ENCODE measurements at places on chromosomes 6 and 20.

DNA sequence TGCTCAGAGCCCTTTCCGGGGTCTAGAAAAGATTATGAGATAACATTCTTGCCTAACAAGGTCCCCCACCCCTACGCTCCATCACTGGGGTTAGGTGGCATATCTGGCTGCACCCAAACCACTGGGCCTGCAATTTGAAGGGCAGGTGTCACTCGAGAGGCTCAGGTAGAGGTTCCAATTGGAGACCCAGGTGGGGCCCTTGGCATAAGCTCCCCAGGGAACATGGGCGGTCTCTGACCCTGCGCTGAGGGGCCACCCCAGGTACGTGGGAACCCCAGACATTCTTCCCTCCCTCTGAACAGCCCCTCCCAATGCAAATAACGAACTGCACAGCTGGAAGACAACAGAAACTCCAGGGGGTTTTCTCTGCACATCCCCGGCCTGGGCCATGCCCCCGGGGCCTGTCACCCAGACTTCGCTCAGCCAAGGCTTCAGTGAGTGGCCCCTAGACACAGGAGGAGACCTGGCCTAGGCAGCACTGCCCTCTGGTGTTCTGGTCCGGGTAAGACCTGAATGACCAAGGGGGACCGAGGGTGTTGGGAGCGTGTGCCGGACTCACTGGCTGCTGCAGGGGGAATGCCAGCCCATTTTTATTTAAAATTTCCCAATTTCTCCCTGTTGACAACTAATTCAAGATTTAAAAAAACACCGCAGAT, 47.5 kb downstream of the DSTN start:
- DNase-seq: peak; percentile 89

DNA sequence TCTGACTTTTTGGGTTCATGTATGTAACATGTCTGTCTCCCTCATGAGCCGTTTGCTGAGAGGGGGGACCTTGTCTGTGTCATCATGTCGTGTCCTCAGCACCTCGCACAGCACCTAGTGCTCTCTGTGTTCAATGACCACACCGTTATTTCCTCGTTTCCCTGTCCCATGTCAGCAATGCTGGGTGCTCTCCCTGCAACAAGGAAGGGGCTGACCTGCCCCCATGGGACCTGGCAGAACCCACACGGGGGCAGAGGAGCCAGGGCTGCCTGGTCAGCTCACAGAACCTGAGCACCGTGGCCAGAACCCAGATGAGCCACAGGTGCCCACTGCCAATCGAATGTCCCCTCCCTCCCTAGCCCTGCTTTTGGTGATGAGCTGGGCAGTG, 7.3 kb downstream of the ADA start:
- DNase-seq: no peak

DNA sequence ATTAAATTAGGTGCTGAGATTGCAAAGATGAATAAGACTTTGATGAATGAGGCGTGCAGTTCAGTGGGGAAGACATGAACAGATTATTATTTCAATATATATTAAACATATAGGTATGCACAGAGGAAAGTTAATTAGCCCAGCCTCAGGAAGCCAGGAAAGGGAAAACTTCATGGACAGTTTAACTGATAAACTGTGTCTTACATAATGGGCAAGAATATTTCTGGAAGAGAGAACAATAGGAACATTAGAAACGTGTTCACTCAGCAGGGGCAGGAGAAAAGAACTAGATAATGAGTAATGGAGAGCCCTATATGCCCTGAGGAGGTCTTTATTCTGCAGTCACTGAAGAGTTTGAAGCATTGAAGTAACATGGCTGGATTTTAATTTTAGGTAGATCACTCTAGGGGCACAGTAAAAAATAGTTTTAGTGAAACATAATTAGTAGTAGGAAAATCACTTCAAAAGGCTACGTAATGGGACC, 23.6 kb downstream of the CEP57L1 start:
- DNase-seq: no peak

GRCh38 chr6:8644306-8644705, 209.0 kb upstream of the SLC35B3 start:
- DNase-seq: no peak

DNA sequence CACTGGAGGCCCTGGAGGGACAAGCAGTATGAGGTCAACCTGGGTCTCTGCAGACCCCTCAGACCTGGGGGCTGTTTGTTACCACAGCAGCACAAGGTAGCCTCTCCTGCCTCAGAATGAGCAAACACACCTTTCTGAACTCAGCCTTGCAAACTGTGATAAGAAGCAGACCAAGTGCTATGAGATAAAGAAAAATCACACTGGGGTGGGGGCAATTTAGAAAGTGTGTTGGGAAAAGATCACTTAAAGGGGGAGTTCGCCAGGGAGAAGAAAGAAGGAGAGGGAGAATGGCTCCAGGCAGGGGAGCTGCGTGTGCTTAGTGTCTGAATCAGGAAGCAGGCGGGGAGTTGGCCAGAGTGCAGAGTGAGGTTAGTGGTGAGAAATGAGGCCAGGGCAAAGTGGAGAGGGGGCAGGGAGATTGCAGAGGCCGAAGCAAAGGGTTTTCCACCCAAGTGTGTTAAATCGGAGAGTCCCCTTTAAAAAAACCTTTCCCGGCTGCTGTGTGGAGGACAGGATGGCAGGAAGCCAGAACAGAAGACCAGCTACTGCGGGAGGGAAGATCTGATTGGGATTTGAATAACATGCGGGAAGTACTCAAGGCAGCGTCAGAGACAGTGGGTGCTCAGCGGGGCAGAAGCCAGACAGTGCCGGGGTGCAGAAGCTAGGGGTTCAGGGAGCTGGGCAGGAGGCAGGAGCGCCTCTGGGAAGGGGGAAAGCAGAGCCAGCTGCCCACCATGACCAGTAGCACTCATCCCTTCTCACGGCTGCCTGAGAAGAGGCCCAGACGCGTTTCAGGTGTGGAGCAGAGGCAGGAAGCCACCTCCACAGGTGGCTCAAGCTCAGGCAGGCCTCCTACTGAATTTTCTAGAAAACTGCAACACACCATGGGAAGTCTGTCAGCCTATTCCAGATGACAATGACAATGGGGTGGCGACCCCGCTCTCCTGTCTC, 9.0 kb downstream of the ADA start:
- DNase-seq: peak; percentile 82

DNA sequence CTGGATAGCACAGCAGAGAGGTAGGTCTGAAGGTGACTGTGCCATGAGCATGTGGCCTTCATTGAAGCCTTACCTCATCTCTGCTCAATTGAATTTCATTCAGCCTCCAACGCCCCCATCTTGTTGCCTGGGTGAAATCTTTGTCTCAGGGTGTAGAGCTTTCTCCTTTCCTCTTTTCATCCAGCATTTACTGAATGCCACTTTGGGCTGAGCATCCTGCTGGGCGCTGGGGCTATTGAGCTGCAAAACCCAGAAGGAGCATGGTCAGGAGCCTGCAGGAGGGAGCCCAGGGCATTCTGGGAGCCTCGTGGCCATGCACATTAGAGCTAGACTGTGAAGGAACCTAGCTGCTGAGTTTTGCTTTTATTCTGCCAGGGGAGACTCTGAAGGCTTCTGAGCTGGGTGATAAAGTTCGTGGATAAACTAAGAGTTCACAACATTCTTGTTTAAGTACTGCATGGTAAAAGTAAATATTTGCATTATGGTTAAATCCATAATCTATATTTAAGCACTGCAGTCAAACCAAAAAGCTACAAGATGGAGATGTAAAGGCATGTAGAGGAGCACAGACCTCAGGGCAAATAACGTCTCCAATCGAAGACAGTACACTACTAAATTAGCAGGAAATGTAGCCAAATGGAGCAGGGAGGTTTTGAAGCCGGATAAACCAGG, 13.2 kb upstream of the ASXL1 start:
- no peak for DNase-seq

DNA sequence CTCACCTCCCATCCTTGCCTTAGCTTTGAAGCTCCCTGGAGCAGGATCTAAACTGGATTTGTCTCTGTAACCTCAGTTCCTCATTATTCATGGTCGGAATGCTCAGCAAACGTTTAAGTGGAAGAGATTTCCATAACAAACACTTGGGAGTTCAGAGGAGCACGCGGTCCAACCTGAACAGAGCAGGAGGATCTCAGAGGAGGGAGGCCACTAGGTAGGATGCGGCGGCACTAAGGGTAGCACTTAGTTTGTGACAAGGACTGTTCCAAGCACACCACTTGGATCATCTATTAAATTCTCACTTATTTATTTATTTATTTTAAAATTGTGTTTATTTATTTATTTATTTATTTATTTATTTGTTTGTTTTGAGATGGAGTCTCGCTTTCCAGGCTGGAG, 13.3 kb upstream of the CCN5 start:
- DNase-seq: no peak

- no peak for DNase-seq
Observed at GRCh38 chr6:105015482-105015881, 58.6 kb downstream of the LIN28B start.

- peak; percentile 56 for DNase-seq
Observed at GRCh38 chr6:151260205-151260604, 20.4 kb downstream of the AKAP12 start.

GRCh38 chr6:154995254-154996015, at the start of gene TIAM2:
Gene TIAM2 (plus strand): TSS chr6:154995315. CDS start chr6:155129224, 133,909 bp downstream.
- peak; percentile 62 for DNase-seq

- no peak for DNase-seq
Observed at GRCh38 chr6:158787395-158787794, 31.8 kb downstream of the EZR start.

DNA sequence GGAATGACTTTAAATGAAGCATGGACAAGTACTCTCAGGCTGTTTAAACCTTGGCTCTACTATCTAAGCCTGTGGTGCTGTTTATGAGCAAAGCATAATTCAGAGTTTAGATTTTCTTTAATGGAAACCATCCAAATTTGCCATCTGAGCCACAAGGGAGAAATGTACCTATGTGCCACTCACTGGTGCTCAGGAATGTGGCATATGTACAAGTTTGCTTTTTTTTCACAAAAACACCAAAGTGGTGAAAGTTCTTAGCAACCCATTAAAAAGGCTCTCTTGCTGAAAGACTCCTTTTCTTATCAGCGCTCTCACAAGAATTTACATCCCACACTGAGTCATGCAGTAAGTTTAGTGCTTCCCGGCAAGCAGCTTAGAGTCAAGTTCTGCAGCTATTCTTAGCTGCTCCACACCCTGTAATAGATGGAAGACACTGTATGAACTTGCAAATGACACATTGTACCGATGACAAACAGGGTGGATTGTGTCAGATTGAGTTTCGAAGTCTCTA, 57.3 kb upstream of the MLIP start:
- DNase-seq: no peak

GRCh38 chr6:158850807-158851115, 31.6 kb upstream of the EZR start:
- DNase-seq: no peak

DNA sequence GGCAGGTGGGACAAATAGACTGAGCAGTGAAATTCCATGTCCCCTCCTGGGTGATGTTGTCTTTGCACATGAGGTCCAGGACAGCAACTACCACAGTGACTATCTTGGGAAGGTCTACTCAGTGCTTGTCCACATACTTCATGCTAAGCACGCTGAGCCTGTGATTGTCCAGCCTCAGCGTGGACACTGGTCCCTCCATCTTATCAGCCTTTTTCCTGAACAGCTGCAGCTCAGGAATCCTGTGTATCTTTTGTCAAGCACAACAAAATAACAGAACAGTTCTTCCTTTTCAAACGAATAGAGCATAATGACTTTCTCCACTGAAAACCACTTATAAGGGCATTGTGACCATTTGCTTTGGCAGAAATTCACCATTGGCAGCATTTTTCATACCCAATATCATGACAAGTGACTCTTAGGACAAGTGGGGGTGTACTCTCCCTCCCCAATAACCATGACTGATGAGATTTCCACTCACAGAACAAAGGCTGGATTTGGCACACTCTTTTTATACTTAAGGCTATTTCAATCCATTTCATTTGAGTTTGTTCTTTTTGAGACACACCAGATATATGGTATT, 90.3 kb downstream of the FYN start:
- DNase-seq: no peak

DNA sequence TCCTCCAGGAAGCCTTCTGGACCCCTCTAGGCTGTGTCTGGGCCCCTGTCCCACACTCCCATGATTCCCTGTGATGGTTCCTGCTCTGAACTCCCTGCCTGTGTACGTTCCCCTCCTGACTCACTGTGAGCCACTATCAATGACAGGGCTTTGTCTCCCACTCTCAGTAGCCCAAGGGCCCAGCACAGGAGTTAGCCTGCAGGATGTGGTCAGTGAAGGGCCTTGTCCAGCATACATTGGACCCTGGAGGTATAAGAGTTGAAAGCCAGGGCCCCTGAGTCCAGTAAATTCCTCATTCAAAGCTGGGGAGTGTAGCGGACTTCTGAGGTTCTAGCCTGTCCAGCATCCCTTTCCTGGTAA, 19.0 kb downstream of the ZBP1 start:
- no peak for DNase-seq

- DNase-seq: no peak
Observed at GRCh38 chr6:56222499-56222898, 24.9 kb downstream of the COL21A1 start.

GRCh38 chr6:30263734-30264133, 50.5 kb upstream of the TRIM26 start:
- DNase-seq: no peak

- no peak for DNase-seq
Observed at GRCh38 chr20:54848984-54849538, 373.7 kb downstream of the DOK5 start.

DNA sequence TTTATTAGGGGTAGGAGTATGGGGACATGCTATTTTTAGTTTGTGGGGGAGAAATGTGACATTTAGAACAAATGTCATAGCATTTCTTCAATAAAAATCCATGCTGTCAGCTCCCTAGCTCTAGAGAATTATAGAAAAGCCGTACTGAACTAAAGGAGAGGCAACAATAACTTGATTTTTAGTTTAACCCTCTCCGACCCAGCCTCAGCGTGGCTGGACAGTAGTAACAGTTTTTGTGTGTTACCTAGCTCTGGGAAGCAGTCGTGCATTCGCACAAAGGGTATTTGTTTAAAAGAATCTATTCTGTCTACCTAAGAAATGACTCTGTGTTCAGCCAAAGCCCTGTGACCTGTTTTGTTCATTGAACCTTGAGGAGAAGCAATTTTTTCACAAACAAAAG, 442.4 kb upstream of the SOX4 start:
- DNase-seq: no peak

DNA sequence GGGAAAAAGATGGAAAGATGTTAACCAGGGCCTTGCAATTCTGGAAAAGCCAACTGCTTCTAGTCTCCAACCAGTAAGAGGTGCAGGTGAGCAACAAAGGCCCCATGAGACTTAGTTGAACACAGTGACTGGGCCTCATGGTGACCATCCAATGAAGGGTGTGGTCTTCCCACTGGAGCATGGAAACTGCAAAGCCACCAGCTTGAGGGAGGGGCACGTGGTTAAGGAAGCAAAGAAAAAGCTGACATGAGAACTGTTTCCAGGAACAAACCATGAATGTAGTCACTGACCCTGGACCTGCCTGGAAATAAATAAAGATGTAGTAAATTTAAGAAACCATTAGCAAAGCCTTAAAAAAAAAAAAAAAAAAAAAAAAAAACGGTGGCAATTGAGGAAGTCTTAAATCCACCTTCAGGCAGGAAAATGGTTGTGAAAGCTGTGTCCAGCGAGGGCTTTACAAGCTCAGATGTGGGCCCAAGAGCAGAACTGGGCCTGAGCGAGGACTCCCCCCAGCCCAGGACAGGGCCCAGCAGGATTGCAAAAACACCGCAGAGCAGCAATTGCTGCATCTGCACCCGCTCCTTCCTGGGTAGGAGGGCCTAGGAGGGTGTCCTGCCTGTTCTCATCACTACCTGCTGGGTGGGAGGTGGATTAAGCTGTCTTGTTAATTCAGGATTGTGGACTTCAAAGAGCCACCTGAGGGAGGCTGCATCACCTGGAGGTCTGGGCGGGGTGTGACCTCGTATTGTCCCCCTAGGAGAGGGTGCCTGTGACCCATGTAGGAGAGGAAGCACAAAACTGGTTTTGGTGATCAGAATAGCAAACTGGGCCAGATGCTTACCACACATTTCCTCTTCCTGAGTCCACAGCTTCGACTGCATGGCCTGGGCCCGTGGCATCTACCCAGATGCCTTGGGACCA, 10.3 kb downstream of the GFRA4 start:
- DNase-seq: no peak

Data from right cardiac atrium (tissue), 5 donors.